ENCODE measurements at places on chromosomes 2 and 18. TPM values are rescaled to one million over a fixed set of nuclear protein-coding genes. Genes with fewer than 3 reads are reported as not detected.

GRCh38 chr2:236678307-236678975 lies 108.8 kb downstream of the ACKR3 start:
- no peak for DNase-seq

GRCh38 chr18:51074605-51075004 lies 44.6 kb downstream of the SMAD4 start:
- DNase-seq, result no peak

DNA sequence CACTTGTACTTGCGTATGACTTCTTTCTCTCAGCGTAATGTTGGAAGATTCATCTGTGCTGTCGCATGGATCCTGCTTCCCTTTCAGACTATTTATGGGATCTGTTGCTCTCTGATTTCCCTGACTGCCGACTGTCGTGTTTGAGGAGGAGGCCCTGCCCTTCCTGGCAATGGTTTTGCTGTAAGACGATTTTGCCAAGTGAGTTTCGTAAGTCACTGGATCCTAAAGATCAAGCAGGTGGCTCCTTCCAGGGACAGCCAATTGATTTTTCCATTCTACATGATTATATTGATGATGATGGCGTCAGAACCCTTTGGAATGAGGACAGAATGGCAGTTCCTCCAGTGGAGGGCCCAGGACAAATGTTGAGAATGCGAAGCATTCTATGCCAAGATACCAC lies 8.7 kb upstream of the B3GNT2 start:
- DNase-seq, result no peak

The CIB4 gene
- total RNA-seq, result not detected

DNA sequence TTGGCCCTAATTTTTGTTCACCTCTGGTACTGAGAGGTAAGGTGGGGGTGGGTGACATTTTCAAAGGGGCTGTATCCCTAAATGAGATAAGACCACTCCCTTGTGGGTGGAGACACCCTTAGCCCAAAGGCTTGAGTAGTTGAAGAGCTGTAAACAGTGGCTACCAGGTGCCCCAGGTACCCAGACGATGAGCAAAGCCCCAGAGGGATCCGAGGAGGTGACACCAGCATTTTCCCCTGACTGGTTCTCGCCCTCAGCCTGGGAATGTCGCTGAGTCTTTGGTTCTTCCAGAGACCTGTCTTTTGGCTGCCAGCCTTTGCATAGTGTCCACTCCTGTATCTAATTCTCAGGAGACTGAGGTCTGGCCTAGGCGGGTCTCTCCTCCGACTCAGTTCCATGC lies 36.5 kb downstream of the RRM2 start:
- DNase-seq, result no peak

The RAB6C gene
- total RNA-seq, result not detected

The LYG1 gene
- 0.37 TPM for total RNA-seq

DNA sequence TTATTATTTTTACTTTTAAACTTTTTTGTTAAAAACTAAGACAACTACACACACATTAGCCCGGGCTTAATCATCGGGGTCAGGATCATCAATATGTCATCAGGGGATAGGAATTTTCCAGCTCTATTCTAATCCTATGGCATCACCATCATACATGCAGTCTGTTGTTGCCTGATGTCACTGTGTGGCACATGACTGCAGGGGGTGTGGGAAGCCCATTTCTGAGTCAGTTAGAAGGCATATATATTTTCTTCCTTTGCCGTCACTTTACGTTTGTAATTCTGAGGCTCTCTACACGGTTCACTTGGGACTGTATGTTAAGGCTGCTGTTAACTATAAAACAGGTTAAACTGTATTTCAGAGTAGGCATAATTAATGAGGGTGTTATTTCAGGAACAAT lies 144.4 kb upstream of the ITGA6 start:
- no peak for DNase-seq

GRCh38 chr2:172926785-172927640 lies 148.6 kb upstream of the MAP3K20 start:
- DNase-seq, result no peak

The QPCT gene
- 3.0 TPM for total RNA-seq

The CFAP65 gene
- not detected for total RNA-seq

- peak; percentile 27 for DNase-seq
Observed at GRCh38 chr2:221572821-221573429, 821 bp upstream of the EPHA4 start.

The RPRM gene
- total RNA-seq, result 0.14 TPM

DNA sequence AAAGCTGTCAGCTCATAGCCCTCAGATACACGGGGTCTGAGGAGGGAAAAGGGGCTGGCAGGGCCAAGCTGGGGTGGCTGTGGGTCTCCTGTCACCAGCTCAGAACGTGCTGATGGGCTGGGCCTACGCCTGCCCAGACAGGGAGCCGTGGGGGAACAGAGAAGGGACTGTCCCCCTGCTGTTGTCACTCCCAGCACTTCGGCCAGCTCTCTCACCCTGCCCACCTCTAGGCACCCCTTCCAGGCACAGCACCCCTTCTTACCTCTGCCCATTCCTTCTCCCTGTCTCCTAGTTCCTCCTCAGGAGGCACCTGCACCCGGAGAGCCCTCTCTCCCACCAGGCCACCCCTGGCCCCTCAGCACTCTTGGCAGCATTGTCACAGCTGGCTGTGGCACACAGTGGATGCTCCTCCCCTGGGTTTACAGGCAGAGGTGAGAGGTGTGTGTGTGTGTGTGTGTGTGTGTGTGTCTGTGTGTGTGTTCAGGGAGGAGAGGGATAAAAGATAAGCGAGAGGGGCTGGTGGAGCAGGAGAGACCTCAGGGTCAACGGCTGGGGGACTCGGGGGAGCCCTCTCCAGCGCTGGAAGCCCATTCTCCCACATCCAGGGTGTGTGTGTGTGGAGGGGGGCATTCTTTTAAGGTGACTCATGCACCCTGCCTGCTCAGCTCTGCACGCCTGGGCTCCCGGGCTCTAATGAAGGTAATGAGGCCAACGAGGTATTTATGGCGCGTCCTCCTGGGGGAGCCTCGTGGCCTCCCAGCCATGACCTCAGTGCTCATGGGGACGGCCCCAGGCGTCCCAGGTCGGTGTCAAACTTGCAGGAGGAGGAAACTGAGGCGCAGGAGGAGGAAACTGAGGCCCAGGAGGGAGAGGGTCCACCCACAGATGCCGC lies 66.1 kb upstream of the SMAD7 start:
- DNase-seq, result no peak

GRCh38 chr2:47072018-47072691 lies 83.0 kb downstream of the STPG4 start:
- DNase-seq, result no peak

The RNU2-63P gene
- total RNA-seq, result 39.1 TPM

- no peak for DNase-seq
Observed at GRCh38 chr2:104163611-104164130, 690.2 kb upstream of the POU3F3 start.

The MSTN gene
- total RNA-seq, result not detected

GRCh38 chr2:85278361-85278760 lies 49.4 kb downstream of the TGOLN2 start:
- DNase-seq, result no peak

The LOXHD1 gene
- total RNA-seq, result 0.12 TPM

DNA sequence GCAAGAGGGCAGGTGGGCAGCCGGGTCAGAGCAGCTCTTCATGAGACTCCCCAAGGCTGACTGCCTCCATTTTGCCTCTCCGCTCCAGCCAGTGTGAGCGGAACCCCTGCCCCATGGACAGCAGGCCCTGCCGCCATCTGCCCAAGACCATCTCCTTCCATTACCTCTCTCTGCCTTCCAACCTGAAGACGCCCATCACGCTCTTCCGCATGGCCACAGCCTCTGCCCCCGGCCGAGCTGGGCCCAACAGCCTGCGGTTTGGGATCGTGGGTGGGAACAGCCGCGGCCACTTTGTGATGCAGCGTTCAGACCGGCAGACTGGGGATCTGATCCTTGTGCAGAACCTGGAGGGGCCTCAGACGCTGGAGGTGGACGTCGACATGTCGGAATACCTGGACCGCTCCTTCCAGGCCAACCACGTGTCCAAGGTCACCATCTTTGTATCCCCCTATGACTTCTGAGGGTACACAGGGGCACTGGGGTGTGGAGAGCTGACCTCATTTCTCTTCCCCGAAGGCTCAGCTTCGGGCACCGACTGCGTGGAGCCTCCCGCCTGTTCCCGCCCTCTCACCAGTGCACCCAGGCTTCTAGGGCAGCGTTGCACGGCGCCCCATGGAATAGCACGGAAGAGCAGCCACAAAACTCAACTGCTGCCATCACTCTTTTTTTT lies 49.0 kb downstream of the FBLN7 start:
- DNase-seq, result no peak

DNA sequence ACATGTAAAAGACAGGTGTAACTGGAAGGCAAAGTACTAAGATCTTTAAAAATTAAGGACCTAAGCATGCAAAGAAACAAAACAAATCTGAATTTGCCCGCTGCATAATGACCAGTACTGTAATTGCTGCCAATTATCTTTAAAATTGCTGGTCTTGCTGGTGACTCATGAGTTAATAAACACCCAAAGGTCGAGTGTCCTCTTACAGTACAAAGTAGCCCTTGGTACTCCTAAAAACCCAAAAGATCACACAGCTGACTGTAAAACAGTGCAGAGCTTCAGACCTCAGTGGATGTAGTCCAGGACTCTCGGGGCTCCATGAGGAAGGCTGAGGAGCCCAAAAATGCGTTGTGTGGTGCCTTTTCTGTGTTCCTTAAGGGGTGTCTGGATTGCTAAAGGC lies 308.7 kb downstream of the CNTNAP5 start:
- no peak for DNase-seq

The RDH14 gene
- 21.2 TPM for total RNA-seq

GRCh38 chr2:151670346-151670745 lies 63.9 kb downstream of the NEB start:
- no peak for DNase-seq

DNA sequence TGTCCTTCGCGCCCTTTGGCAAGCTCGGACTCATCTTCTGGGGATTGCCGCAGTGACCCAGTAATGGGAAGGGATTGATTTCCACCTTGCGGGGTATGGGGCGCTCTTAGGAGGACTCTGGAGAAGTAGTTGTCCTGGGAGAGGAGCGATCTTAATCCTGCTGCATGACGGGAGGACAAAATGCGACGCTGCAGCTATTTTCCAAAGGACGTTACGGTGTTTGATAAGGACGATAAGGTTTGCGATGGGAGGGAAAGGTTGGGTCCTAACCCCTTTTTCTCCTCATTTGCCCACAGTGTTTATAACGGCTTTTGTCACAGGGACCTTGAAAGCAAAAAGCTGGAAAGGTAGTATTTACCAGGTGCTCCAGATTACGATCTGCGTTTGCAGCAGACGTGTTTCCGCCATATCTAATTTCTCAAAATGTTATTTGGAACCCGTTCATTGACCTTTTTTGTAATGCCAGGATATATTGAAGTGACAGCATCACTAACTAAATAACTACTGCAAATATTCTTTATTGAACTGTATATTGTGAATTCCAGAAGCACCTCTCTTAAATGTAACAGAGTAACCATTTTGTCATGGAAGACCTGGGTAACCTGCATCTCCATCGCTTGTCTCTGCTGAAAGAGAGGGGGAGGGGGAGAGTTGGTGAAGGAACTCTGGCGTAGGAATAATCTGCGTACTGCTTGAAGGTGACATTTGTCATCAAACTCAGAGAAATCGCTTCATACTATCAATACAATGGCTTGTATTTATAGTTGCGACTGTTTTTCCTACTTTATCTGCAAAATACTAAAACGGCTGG lies 590 bp downstream of the MDH1 start:
- DNase-seq, result no peak

DNA sequence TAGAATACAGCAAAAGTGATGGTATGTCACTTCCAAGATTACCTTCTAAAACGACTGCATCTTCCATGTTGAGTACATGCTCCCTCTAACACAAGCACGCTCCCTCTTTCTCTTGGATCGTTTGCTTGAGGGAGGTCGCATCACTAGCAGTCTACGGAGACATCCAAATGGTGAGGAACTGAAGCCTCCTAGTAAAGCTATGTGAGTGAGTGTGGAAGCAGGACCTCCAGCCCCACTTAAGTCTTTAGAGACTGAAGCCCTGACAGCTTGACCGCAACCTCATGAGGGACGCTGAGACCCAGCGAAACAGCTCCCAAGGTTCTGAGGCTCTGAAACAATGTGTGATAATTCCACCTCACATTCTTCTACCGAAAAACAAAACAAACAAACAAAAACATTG lies 486.7 kb upstream of the GCFC2 start:
- DNase-seq, result no peak

DNA sequence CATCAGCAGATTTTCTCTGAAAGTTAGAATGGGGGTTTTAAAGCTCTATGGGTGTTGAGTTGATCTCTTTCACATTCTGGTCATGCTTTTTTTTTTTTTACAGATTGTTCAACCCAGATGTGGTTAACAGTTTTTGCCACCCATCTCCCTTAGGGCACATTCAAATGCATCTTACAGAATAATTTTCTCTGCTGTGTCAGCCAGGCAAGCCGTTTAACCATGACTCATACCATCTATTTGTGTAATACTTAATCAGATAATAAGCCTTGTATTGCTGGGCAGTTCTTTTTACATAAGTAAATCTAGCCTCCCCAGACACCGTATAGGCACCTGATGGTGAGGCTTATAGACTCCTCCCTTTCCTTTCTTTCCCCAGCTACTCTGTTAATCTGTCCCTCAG lies 62.0 kb downstream of the TGIF1 start:
- DNase-seq, result no peak

The ALPI gene
- total RNA-seq, result not detected

The ATP6V1C2 gene
- not detected for total RNA-seq

DNA sequence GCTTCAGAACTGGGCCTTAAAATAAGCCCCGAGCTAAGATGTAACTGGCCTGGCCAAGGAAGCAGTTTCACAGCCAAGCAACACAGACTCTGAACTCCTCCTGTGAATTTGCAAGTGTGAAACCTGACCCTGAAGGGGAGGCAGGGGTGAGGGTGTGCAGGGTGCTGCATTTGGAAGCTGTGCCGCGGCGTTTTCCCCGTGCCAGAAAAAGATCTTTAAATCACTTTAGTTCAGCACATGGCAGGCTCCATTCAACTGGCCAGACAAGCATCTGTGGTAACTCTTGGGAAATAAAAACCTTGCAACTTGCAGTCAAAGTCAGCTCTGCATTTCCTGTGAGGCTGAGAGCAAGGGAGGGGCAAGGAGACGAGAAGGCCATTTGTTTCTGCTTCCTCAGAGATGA lies 209.3 kb upstream of the SOX11 start:
- no peak for DNase-seq

DNA sequence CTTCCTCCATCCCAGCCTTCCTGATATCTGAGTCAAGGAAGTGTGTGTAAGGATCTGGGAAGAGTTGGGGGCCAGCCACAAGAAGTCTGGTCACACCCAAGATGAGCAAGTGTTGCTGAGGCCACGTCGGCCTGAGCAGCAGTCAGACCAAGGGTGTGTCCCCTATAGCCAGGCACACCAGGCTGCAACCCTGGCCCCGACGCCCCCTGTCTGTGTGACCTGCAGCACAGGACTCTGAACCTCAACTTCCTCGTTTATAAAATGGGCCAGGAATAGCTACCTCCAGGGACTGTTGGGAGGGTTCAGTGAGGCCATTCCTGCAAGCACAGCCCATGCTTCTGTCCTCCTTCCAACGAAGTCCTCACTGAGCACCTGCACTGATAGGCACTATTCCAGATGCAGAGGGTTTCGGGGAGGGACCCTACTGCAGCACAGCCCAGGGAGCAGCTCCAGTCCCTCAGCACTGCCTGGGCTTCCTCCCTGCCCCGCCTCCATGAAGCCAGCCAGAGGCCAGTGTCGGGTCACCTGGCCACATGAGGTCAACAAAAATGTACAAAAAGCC lies 13.3 kb downstream of the LIMS2 start:
- DNase-seq, result no peak

The IL37 gene
- not detected for total RNA-seq

GRCh38 chr2:206023183-206023582 lies 62.8 kb downstream of the INO80D start:
- DNase-seq, result no peak

The IL1RN gene
- total RNA-seq, result 0.19 TPM
